NCI-H1930 (cell line): ENCODE measurements at places on chromosomes 5 and 9.

DNA sequence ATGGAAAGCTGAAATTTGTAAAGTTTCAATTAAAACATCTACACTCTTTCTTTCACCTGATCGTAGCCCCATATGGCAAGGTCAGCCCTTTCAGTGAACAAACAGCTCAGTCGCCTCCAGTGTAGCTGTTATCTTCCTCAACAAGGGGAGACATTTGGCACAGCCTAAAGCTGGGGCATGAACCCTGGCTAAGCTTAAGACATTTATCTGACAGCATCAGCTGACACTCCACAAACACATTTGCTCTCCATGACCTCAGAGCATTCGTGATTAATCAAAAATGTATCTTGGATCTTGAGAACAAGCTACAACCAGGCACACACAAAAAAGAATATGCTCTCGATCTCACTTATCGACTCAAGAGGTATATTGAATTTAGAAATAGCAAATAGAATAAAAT is 67.3 kb downstream of the POU5F2 start:
- DNase-seq, result no peak

GRCh38 chr5:169412831-169413230 is 111.9 kb upstream of the SLIT3 start:
- no peak for DNase-seq

DNA sequence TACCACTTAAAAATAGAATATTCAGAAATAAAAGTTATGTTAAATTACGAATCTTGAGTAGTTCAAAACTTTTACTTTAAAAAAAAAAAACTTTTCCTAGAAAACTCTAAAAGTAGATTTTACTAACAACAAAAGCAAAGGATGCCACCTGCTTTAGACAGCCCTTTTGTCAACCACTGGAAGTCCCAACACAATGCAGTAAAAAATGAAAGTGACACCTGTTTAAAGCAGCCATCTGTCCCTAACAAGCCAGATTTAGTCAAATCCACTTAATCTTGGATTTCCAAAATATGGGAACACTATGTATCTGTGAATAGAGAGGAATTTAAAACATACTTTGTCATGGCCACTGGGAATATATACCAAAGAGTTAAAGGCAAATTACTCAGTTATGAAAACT is 3.8 kb downstream of the RFX3 start:
- DNase-seq, result no peak

- DNase-seq, result no peak
Observed at GRCh38 chr5:131672776-131673175, 37.7 kb upstream of the RAPGEF6 start.

DNA sequence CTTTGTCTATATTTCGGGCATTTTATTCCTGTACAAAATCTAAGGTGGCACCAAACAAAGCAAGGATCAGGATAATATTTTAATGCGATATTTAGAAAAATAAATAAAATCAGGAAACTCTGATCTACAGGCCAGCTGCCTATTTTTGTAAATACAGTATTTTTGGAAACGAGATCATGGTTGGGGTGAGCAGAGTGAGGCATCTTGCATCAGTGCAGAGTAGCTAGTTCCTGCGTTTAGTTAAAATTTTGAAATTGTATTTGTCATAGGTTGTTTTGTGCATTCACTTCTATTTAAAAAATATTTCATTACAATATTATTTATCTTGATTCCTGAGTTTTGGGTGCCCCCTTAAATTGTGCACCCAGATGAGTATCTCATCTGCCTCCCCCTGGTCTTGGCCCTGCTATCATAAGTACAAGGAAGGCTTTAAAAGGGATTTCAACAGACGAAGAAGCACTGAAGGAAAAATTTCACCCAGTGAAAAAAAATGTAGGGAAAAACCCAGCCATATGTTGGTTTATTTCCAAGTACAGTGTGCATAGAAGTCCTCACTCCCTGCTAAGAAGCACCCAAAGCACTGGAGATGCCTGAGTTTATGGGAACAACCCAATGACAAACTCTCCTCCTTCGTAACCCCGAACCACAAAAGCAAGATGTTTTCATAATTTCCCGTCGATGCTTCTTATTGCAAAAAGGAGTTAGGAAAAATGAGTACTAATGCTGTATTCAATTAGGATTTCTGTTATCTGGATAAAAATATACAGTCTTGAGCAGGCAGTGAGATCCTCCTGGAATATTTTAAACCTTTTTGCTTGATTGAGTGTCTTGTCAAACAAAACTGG is 304.7 kb upstream of the CLINT1 start:
- no peak for DNase-seq
